T-helper 2 cell (primary cell): ENCODE measurements at places on chromosomes 5 and 9.

- no peak for DNase-seq
Measured at GRCh38 chr5:16704945-16705344, 88.1 kb upstream of the RETREG1 start.

DNA sequence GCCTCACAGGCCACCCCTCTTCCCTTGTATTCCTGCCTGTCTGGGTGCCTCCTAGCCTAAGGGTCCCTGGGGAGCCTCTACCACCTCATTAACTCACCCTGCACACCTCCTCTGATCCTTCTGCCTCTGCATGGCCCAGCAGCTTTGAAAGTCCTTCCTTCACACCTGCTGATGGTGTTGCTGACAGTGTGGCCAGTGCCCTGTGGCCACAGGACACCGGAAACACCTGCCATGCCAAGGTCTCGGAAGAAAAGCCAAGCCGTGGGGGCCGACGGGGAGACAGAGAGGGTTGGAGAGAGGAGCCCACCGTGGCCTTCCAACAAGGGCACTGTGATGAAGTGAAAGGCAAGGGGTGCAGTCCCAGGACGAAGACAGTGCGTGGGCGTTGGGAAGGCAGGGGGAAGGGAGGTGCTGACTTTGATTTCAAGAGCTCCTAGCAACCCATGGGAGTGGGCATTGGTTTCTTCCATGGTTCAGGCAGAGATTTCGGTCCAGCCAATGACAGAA is 4.1 kb downstream of the BTNL9 start:
- DNase-seq, result no peak

GRCh38 chr9:109795613-109796012 is 15.6 kb downstream of the PALM2AKAP2 start:
- no peak for DNase-seq

GRCh38 chr5:138950421-138951031 is 75.4 kb upstream of the LRRTM2 start:
- DNase-seq, result no peak

- no peak for DNase-seq
Measured at GRCh38 chr5:24747327-24747726, 102.5 kb upstream of the CDH10 start.

DNA sequence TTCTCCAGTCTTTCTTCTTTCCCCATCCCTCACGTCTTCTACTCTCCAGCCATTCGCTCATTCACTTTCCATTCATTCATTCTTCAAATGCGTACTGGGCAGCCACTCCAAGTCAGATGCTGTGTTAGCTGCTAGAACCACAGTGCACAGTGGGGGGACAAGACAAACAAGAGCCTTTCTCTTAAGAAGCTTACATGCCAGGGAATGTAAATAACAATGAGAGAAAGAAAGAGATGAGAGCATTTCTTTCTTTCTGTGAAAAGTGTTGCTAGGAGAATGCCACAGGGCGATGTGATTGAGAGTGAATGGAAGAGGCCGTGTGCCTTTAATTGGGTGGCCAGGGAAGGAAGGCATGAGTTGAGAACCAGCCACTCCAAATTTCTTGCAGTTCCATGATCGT is 46.3 kb upstream of the SMIM23 start:
- DNase-seq, result no peak

DNA sequence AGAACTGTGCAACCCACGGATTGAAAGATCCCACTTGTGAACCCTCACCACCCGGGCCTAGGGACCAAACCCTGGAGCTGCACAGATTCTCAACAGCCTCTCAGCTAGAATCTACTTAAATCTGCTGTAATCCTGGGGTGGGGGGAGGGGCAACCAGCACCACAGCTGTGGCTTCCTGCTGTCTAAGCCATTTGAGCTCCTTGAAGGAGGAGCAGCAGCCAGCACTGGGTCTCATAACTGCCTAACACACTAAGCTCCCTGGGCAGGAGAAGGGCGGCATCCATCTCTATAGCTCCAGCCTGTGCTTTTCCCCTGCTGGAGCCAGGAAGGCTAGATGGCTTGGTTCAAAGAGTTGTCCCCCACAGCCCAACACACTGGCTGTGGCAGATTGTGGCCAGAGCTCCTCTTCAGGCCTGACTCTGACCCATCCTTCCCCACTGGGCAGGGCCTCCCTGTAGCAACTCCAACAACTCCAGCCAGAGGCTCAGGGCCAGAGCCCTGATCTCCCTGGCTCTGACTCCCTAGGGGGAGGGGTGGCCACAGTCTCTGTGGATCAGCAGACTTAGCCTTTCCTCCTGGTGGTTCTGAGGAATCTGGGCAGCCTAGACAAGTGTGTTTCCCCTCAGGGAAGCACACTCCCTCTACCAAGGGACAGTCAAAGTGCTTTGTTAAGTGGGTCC is 72.0 kb upstream of the C9orf72 start:
- DNase-seq, result no peak

DNA sequence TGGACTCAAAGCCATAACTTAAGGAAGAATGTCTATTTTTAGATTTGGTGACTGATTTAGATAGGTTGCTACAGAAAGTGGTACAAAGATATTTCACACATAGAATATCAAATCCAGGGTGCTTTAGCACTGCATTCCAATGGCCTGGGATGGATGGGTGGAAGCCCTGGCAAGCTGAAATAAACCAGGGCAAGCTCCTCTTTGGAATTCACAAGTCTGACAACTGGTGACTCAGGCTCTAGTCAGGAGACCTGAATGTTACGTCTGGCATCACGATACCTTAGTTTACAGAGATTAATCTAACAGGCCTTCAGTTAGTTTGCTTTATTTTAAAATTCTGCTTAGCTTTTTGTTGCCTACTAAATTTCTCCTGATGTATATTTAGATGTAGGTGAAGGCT is 144.0 kb downstream of the TMC1 start:
- DNase-seq, result no peak

DNA sequence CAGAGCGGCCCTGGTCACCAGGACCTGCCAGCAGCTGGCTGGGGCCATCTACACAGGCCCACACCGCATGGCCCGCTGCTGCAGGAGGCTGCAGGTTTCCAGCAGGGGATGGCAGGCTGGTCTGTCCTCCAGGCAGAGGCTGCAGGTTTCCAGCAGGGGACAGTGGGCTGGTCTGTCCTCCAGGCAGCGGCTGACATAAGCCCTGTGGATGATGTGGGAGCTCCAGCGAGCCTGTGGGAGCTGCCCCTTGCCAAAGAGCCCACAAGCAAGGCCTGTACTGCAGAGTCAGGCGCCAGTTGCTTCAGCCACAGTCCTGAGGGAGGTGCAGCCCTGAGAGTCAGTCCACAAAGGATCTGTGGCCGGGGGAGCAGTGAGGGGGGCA is 18.5 kb downstream of the TPPP start:
- no peak for DNase-seq

DNA sequence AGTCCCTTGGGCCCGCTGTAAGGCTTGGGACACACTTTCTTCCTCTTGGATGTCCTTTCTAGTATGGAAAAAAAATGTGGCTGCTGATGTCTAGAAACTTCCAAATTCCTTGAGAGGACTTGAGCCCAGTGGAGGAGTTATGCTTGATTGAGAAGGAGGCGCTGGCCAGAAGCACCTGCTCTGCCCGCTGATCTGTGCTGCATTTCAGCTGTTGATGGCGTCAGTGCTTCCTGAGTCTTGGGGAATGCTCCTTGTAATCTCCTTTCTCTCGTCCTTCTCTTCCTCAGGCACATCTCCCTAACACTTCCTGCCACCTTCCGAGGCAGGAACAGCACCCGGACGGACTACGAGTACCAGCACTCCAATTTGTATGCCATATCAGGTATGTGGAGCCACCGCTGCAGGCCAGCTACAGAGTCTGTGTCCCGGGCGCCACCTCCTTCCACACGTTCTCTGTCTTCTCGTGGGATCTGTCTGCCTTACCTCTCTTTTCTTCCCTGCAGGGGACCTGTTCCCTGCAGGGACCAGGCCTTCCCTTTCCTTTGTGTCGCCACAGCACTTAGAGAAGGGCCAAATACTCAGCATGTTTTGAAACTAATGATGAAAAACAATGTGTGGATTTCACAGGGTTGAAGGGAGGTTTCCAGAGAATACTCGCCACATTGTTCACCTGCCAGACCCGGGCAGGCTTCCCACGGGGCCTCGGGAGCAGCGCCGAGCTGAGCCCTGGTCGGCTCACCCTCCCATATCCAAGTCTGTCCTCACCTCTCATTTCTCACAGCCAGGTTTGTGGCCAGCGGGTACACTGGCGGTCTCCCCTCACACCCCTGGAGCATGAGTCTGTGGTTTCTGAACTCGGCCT is 95.2 kb downstream of the MVB12B start:
- DNase-seq, result no peak

- DNase-seq, result no peak
Measured at GRCh38 chr9:13268469-13268868, 11.0 kb downstream of the MPDZ start.

GRCh38 chr5:136040746-136041415 is 12.1 kb downstream of the TGFBI start:
- DNase-seq, result no peak

DNA sequence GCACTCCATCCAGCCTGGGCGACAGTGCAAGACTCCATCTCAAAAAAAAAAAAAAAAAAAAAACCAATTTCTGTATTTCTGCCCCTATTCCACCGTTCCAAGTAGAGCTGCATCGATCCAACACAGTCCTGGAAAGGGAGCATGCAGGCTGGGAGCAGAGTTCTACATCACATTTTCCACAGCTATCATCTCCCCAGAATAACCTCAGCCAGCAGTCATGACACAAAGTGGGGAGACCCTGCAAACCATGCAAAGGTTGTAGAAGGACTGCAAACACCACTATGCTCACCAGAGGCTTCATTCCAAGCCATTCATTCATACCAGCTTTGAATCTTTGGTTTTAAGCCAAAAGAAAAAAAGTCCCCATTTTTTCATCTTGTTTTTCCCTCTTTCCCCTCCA is 20.8 kb upstream of the ZNF354A start:
- DNase-seq, result no peak

DNA sequence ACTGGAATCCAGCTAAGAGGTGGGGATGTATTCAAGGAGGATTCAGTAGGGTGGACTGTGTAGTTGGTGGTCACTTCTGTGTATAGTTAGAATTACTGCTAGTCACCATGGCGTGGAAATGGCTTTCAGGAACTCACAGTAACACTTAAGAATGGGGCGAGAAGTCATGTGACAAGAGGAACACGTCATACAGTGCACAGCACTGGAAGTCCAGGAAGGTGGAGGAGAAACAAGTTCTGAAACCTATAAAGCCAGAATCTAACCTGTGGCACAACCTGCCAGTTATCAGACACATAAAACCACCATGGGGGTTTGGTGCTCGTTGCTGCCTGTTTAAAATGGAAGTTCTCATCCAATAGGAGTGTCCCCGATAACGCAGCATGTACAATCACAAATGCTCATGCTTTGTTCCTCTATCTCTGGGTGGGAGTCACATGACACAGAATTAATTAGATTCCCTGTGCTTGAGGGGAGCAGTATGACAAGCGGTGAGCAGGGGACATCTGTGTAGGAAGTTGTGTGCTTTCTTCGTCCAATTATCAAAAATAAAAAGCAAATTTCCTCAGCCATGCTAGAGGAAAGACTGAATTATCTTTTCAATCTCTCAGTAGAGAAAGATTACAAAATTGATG is 193.0 kb downstream of the SPOCK1 start:
- DNase-seq, result no peak

DNA sequence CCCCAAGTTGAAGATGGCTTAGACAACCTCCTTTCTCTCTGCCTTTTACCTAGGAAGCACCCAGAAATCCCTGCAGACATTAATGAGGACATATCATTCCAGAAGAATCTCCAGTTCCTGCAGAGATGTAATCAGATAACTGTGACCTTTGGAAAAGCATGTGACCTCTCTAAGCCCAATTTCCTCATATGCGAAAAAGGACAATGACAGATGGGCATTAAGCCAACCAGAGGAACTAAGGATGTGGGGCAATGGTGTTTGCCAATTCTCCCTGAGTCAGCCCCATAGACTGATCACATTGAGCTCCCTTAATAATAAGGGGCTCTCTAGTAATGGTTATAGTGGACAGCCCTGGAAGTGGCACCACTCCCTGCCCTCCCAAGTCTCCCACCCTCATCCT is 10.1 kb upstream of the FOXI1 start:
- no peak for DNase-seq

- no peak for DNase-seq
Measured at GRCh38 chr9:93091056-93091452, 5.0 kb upstream of the CARD19 start.

DNA sequence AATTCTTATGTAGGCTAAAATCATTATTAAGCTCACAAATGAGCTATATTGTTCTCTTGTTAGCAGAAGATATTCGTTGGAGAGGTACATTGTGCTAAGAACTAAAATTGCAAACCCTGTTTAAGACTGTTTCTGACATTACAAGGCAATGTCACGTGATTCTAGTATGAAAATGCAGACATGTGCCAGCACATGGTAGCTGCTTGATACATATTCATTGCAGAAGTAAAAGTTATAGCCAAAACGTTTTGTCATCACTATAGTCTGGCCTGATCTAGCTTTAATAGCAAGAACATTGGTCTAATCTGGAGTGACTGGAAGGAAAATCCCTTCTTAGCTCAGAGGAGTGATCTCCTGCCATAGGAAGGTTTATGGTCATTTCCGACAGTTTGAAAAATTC is 144.7 kb downstream of the CFAP90 start:
- DNase-seq, result no peak

DNA sequence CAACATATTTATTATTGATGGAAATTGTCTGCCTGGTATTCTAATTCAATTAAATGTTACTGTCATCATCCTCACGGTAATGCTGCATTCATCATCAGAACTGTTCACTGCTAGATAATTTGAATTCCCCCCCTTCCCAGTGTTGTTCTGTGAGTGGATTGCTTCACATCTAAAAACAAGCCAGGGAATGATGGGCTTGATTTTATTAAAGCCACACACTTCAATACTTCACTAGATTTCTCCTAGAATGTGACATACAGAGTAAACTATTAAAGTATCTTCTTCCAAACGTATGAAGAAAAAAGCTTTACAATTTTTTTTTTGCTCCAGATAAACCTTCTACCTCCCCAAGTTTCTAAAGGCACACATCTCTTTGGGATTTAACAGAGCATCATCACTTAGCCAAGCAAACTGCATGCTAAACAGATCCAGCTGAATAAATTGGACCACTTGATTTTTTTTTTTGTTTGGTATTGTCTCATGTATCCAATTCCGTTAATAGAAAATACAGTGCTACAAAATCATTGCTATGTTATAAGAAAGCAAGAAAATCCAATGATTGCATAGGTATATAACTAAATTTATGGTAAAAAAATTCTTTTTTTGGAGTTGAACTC is 692.4 kb downstream of the MTRR start:
- no peak for DNase-seq

DNA sequence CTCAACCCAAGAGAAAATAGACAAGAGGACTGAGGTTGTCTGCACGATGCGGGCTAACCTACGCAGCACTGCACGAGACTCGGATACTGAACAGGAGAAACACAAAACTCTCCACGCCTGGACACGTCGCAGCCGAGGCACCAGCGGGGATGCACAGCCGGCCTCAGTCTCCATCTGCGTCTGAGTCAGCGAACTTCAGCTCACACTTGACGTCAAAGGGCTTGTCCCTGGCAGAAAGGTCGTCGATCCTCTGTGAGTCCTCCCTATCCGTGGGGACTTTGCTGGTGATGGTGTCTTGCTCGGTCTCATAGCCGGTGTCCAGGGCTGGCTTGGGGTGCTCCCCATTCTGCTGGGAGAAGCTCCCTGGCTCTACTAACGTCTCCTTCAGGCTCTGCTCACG is 60.2 kb downstream of the SECISBP2 start:
- no peak for DNase-seq

- no peak for DNase-seq
Measured at GRCh38 chr9:110555551-110556331, 23.8 kb downstream of the SVEP1 start.
